ENCODE measurements at places on chromosomes 5 and 9.

DNA sequence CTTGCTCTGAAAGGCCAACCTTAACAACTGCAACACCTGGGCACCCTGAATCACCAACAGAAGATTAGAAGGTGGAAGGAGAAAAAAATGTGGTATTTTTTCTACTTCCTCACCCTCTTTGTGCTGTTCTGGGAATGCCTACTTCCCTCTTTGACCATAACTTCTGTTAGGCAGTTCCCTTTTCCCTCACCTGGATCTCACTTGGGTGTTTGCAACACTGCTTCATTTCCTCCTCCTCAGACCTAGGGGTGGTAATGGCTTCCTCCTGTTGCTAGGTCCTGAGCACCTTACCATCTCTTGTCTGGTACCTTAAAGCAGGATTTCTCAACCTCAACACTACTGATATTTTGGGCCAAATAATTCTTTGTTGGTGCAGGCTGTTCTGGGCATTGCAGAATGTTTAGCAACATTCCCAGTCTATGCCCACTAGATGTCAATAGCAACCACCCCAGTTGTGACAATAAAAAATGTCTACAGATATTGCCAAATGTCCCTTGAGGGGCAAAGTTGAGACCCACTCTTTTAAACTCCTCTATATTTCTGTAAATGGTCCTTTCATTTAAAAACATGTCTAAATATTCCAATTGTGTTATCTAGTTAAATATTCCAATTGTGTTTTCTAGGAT is 300.0 kb upstream of the VLDLR start:
- DNase-seq: no peak

- DNase-seq: no peak
Observed at GRCh38 chr9:5453673-5454072, 3.3 kb downstream of the CD274 start.

GRCh38 chr5:35656721-35657120 is 39.1 kb downstream of the SPEF2 start:
- DNase-seq: no peak

GRCh38 chr5:153470736-153471135 is 19.7 kb upstream of the GRIA1 start:
- no peak for DNase-seq

- DNase-seq: no peak
Observed at GRCh38 chr5:82307451-82307850, 29.3 kb upstream of the RPS23 start.

DNA sequence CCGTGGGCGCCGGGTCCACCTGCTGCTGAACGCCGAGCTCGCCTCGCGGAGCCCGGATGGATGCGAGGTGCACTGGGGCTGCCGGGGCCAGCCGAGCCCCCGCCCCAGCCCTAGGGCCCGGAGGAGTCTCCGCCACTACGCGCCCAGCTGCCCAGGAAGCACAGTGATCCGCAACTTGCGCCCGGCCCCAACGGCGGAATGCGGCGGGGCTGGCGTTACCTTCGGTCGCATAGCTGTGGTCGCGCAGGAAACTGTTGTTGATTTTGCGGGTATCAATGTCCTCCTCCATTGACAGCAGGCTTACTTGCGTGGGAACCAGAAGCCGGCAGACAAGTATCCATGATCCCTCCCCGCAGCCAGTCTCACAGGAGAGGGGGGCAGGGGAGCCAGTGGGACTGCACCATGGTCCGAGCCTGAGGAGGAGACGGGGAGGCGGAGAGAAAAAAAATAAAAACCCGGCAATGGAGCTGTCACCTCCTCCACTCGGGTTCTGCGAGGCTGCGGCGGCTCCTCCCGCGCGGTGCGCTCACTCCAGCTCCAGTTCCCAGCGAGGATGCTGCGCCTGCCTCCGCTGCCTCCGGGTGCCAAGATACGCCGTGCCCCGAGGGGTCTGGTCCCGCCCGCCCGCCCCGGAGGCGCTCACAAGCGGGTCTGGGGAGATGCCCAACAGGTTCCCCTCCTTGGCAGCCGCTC is 628 bp downstream of the PPP2R2B start:
- DNase-seq: peak; percentile 3

GRCh38 chr5:142700566-142700965 is 14.7 kb upstream of the FGF1 start:
- no peak for DNase-seq

- DNase-seq: no peak
Observed at GRCh38 chr5:139012176-139012575, 137.0 kb upstream of the LRRTM2 start.

DNA sequence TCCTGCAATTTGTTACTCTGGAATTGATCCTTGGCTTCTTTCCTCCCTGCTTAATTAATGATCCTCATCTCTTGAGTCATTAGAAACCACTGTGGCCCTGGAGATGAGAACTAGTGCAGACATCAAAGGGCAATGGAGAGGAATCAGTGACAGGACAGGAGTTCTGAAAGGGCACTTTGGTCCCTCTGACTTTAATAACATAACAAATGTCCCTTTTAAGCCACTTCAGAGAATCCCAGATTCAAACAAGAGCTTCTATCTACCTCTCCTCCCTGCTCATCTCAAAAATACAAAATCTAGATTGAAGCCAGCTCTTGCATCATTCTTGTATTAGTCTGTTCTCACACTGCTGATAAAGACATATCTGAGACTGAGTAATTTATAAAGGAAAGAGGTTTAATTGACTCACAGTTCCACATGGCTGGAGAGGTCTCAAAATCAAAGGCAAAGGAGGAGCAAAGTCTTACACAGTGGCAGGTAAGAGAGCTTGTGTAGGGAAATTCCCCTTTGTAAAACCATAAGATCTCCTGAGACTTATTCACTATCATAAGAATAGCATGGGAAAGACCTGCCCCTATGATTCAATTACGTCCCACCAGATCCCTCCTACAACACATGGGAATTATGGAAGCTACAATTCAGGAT is 139.1 kb downstream of the PLPPR1 start:
- no peak for DNase-seq

DNA sequence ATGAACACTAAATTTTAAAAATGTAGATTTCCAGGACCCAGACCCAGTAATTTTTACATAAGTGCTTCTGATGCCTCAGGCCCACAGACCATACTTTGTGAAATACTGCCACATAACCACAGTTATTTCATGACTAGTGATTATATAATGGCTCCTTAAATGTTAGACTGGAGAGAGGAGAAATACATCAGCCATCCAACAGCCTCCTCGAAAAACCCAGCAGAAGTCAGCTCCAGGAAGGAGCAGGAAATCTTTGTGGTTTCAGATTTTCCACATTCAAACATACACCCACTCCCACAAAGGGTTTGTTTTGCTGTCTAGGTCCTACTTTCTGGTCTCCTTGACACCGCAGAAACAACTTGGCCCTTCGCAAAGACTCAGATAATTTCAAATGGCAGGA is 455.2 kb downstream of the DTWD2 start:
- no peak for DNase-seq

GRCh38 chr5:37786862-37787519 is 52.9 kb downstream of the GDNF start:
- no peak for DNase-seq

GRCh38 chr9:69342769-69343168 is 17.8 kb downstream of the ENTREP1 start:
- no peak for DNase-seq

DNA sequence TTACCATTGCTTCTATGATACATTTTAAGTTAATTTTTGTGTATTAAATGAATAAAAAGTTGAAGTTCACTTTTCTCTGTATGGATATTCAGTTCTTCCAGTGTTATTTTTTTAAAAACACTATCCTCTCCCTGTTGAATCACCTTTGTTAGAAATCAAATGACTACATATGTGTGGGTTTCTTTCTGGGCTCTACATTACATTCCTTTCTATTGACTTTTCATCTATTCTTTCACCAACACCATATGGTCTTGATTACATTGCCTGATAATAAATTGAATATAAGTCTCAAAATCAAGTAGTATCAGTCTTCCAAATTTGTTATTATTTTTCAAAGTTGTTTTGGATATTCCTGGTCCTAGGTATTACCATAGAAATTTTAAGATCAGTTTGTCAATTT is 7.3 kb upstream of the RASEF start:
- no peak for DNase-seq
